ENCODE measurements at places on chromosomes 1 and 21.
A peak's percentile ranks its signal among the peaks of the same experiment; 100 is the strongest.

DNA sequence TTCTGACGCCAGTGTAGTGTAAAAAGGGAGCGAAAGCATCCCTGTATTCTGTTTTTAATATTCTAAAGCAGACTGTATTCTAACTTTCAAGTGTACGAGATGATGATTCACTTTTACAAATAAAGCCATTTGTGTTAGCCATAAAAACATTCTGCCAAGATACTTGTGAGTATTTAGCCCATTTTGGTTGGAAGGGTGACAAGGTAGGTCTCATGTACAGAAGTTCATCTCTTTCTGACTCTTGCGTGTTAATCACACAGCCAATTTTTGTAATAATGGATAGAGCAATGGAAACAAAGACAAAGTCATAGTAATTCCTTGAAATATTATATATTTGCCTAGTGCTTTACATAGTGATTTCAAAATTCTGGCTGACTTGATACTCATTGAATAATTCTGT, 125.3 kb upstream of the GREM2 start:
- no peak for DNase-seq

GRCh38 chr1:23691499-23692307, at the start of gene RPL11:
RPL11 (plus strand) TSS chr1:23691806; CDS start chr1:23691824, 18 bp downstream.
- DNase-seq, result peak; percentile 96

DNA sequence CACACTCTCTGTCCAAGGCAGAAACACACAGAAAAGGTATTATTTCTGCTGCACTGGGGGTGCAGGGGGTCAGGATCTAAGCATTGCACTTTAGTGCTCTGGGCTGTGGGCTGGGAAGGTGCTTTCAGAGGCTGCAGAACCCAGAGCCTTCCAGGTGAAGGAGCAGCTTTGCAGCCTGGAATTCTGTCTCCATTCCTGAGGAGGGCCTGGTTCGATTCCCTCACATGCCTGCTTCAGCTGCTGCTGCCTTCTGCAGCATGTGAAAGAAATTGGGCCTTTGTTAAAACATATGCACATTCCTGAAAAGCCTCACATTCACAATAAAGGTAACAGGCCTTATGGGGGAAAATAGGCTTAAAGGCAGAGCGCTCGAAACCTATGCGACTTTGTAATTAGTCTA, 35.9 kb downstream of the VTCN1 start:
- no peak for DNase-seq

GRCh38 chr1:50066806-50067205, 41.9 kb upstream of the ELAVL4 start:
- DNase-seq, result no peak

- peak; percentile 78 for DNase-seq
These were observed 20.9 kb downstream of the LAMC1 start for GRCh38 chr1:183043872-183044854.

DNA sequence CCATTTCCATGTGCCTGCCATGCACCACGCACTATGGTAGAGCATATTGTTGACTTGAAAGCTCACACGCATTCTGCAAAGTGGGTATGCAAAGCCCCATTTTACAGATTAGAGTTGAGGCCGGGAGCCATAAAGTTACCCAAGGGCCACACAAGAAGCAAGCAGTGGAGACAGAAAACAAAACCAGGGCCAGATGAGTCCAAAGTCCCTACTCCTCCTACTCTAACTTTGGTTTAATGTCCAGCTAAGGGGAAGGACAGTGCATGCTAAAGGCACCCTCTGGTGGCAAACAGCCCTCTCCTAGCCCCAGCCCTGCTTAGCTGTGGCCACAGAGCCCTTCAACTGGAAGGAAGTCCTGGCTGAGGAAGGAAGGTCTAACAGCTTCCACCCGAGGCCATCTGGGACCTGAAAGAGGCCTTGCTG, 74.9 kb downstream of the SLC66A1 start:
- no peak for DNase-seq

GRCh38 chr1:211609120-211610024, 30.4 kb upstream of the SLC30A1 start:
- no peak for DNase-seq

- peak; percentile 52 for DNase-seq
These were observed 3.4 kb upstream of the CHD5 start for GRCh38 chr1:6183520-6183989.

GRCh38 chr1:153800516-153800915, 25.3 kb downstream of the SLC27A3 start:
- no peak for DNase-seq

GRCh38 chr1:228060458-228061190, 21.9 kb upstream of the ARF1 start:
- DNase-seq, result no peak

DNA sequence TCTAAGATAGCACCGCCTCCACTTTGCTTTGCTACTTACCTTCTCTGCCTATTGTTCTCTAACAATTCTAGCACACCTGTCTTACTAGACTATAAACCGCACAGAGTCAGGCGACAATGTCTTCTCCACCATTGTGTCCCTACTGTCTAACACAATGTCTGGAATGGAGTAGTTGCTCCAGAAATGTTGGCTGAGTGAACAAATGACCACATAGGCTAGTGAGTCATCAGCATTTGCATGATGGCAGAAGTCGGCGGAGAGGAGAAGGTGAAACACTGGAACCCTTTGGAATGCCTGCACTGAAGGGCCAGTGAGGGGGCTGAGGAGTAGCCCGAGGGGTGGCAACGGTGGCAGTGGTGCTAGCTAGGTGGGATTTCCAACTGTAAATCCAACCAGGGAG, 14.0 kb upstream of the PABPC4 start:
- DNase-seq, result peak; percentile 37

GRCh38 chr1:179141592-179142251, 59.9 kb downstream of the TOR3A start:
- DNase-seq, result peak; percentile 68

- no peak for DNase-seq
These were observed 10.1 kb downstream of the FAM131C start for GRCh38 chr1:16063226-16063829.

- no peak for DNase-seq
These were observed 94.5 kb downstream of the HUNK start for GRCh38 chr21:31967334-31967733.

DNA sequence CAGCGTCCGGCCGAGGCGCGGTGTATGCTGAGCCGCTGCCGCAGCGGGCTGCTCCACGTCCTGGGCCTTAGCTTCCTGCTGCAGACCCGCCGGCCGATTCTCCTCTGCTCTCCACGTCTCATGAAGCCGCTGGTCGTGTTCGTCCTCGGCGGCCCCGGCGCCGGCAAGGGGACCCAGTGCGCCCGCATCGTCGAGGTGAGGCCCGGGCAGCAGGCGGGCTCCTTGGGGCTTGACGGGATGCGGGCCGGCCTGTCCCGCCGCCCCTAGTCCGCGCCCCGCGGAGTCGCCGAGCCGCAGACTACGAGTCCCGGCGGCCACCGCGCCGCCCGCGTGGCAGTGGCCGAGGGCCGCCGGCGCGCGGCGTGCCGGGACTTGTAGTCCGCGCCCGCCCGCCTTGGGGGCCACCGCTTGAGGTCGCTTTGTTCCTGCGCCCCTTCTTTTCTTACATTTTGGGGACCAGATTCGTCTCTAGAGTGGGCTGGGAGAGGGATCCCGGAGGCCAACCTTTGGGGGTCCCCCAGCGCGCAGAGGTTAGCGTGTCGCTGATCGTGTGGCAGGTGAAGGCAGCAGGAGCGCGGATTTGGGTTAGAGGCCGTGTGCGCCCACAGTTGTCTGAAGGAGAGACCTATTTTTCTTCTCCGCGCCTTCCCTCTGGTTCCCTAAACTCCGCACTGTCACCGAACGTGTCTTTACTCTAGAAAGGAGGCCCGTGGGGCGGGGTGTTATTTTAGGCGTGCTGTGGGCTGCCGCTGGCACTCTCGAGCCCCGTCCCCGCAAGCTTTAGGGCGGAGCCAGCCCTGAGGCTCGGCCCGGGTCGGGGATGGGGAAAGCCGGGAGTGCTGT, 553 bp downstream of the CMPK1 start:
- peak; percentile 83 for DNase-seq

GRCh38 chr1:12037486-12038355, 18.4 kb downstream of the MIIP start:
- DNase-seq, result no peak

- DNase-seq, result no peak
These were observed 7.1 kb upstream of the DDI2 start for GRCh38 chr1:15610167-15610566.

- no peak for DNase-seq
These were observed 18.0 kb upstream of the HHAT start for GRCh38 chr1:210310562-210311153.

DNA sequence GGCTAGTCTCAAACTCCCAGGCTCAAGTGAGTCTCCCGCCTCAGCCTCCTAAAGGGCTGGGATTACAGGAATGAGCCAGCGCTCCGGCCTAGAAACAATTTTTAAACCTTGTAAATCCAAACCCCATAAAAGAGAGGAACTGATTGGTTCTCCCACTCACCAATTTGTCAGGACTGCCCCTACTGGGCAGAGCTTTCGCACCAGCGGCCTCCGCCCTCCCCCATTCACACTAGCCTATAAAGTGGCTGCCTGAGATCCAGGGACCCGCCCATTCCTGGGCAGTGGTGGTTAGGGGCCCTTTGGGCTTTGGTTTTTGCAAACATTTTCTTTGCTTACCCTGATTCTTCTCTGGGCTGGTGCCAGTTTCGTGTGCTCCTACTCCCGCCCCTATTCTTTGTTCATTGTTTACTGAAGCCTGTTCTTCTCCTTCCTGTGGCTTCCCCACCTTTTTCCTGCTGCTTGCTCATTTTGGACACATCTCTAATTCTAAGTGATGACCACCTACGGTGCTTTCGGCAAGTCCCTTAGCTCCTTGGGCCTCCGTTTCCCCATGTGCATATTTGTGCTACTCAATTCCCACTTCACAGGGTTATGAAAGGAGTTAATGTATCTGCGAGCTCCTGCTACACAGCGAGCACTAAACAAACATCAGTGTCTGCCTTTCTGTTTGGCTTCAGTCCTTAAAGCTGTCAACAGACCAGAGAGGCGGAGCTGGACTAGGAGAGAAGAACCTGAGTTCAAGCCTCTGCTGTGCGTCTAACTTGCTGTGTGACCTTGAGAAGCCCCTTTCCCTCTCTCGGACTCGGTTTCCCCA, 39.8 kb upstream of the CLIC4 start:
- peak; percentile 87 for DNase-seq

DNA sequence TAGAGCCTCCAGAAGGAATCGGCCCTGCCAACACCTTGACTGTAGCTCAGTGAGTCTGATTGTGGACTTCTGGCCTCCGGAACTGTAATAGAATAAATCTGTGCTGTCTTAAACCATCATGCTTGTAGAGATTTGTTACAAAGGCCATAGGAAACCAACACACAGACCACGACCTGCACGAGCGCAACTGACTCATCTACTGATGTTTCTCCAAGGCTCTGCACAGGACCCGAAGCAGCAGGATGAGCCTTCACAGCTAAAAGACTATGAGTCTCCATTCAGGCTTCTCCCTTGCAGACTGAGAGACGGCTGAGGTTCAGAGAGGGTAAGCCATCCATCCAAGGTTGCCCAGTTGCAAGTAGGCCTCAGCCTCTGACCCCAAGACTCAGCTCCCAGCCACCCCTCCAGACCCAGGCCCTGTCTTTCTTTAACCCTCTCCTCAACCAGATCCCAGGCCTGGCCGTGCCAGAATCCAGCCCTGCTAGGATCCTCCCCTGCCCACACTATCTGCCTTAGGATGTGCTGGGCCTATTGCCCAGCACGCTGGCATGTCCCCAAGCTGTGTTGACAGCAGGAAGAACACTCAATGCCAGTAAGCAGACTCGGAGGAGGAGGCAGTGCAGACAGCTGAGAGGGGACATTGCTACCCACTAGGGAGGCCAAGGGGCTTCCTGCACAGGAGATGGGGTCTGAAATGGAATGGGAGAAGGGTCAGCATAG, 109.0 kb downstream of the HMGB4 start:
- DNase-seq, result peak; percentile 21

GRCh38 chr1:100145116-100145515, 12.2 kb downstream of the TRMT13 start:
- DNase-seq, result no peak

GRCh38 chr1:22650089-22650693, 2.8 kb upstream of the C1QB start:
- DNase-seq, result no peak

DNA sequence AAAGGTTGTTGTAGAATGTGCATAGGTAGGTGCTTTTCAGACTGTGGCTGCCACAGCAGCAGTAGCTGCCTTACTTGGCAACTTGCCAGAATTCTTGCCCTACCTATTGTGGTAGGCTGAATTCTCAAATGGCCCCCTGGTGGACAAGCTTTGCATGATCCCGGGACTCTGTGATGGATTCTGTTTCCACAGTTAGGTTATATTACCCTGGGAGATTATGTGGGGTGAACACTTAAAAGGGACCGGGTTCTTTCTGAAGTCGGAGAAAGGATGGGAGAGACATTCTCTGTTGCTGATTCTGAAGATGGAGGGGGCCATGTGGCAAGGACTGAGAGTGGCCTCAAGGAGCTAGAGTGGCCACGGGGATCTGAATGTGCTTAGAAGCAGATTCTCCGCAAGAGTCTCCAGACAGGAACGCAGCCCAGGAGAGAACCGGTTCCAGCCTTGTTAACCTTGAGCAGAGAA, 32.1 kb upstream of the KCNE1 start:
- peak; percentile 91 for DNase-seq

GRCh38 chr1:231899713-231900435, 273.3 kb downstream of the DISC1 start:
- no peak for DNase-seq

DNA sequence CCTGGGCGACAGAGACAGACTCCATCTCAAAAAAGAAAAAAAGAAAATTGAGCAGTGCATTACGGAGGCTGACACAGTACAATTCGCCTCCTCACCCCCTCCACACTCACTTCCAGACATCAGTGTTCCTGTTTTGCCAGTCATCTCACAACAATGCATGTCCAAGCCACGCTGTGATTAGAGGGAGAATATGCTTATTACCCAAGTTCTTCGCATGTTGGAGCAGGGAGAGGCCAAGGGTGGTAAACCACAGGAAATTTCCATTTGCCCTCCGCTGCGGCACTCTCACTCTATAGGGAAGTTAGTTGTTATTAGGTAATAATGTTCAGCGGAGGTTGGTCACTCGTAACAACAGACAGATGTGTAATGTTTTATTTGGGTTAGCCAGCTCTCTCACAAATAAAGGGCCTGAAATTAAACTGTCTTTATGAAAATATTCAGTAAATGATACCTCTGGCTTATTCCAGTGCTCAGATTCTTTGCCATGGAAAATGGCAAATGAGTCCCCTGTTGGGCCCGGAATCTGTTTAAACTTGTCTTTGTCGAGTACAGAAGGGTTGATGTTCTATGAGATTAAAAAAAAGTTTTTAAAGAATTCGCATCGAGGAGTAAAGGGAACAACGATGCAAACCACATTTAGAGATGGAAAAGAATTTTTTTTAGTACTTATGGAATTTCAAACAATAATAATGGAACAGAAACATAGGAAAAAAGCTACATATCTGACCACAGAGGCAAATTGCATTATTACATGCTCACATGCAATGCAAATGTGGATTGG, 33.1 kb downstream of the KCNJ15 start:
- DNase-seq, result peak; percentile 99

GRCh38 chr1:243950166-243950565, 100.1 kb upstream of the AKT3 start:
- peak; percentile 86 for DNase-seq

Measured in kidney tubule cell (primary cell).